ENCODE measurements at places on chromosomes 5 and 9.

- no peak for DNase-seq
Measured at GRCh38 chr5:113273948-113274347, 160.8 kb downstream of the TSSK1B start.

- no peak for DNase-seq
Measured at GRCh38 chr5:178590141-178590923, at the start of gene COL23A1. COL23A1 (minus strand) TSS chr5:178590393.

DNA sequence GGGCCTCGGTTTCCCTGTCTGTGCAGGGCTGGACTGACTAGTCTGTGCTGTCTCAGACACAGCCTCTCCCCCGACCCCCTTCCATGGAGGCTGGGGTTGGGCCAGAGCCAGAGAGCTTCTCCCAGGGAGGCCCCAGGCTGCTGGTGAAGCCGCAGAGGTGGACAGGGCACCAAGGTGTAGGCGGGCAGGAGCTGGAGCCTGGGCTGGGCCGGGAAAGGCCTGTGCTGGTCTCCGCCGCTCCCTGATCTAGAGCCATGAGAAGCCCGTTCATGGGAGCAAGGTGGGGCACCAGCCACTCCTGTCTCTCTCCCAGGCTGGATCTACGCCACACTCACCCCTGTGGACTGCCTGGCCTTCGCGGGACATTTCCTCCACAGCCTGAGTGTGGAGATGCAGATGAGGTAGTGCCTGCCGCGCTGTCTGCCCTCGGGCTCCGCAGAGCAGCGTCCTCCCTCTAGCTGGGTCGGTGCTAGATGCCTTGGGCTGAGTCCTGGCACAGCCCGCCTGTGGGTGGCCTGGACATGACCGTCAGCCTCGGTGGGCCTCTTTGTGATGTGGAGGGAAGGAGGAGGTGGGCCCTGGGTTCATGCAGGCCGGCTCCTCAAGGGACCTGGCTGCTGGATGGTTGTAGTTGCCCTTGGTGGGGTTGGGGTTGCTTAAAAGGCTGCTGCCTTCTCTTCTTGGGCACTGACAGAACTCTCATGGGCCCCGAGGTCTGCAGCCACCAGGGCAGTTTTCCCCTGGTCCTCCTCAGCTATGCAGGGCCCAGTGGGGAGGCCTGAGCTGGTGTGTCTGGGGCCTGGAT, 79.4 kb downstream of the PHF2 start:
- no peak for DNase-seq

- DNase-seq = no peak
Measured at GRCh38 chr5:135678640-135679268, 100.0 kb upstream of the CXCL14 start.

DNA sequence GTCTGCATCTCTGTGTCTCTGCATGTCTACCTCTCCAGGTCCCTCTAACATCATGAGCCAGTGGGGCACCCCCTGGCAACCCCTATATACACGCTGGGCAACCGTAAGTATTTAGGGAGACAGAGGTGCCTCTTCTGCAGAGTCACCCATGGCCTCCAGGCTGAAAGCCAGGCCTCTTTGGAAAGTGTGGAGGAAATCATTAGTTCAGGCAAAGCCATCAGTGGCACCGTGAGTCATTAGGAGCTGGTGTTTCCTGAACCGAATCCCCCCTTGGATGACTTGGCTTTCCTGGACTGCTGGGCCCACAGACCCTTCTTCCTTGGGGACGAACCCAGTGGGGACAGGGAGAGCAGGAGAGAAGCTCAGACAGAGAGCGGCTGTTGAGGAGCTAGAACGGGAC, 174.8 kb downstream of the OLFM1 start:
- no peak for DNase-seq

- DNase-seq = no peak
Measured at GRCh38 chr9:72721067-72721466, 199.7 kb downstream of the TMC1 start.

- no peak for DNase-seq
Measured at GRCh38 chr5:74272024-74272775, 368.3 kb downstream of the ENC1 start.

DNA sequence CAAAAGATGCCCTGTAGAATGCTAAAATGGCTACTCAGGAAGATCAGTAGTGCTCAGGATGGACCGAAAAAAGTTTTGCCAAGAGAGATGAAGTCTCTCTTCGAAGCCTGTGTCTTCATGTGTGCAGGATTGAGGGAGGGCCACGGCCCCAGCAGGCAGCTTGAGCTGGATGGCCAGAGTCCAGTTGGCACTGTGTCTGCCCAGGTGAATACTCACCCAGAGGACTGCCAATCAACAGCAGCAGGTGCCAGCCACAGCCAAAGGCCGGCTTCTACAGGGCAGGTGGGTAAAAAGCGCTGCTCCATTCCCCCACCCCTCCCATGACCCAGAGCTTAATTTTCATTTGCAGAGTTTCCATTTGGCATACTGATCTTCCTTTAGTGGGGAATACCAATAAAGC, 287.9 kb upstream of the ZNF608 start:
- no peak for DNase-seq

GRCh38 chr9:136105398-136106135, 10.5 kb upstream of the NACC2 start:
- DNase-seq = no peak

GRCh38 chr5:59133764-59134261, 550.9 kb downstream of the RAB3C start:
- no peak for DNase-seq

DNA sequence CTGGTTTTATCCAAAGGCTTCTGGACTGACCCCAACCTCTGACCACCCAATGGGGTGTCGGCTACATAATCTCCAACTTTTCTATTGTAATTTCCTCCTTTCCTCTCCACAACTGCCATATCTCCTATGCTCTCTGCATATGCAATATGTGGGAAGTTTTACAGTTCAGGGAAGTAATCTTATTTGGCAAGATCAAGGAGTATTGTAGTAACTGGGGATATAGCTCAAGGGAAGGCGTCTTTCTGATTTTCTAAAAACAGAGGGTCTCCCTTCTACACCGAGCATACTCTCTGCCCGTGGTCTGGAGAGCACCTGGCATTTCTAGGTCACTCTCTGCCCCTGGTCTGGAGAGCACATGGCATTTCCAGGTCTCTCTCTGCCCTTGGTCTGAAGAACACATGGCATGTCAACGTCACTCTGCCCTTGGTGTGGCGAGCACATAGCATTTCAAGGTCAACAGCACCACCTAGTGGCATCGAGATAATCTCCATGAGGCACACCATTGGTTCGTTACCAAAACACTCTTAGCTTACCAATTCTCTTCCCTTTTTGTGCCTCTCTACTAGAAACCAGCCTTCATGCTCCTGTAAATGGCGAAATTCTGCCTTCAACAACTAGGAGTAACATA, 616.4 kb upstream of the NUDT12 start:
- no peak for DNase-seq

DNA sequence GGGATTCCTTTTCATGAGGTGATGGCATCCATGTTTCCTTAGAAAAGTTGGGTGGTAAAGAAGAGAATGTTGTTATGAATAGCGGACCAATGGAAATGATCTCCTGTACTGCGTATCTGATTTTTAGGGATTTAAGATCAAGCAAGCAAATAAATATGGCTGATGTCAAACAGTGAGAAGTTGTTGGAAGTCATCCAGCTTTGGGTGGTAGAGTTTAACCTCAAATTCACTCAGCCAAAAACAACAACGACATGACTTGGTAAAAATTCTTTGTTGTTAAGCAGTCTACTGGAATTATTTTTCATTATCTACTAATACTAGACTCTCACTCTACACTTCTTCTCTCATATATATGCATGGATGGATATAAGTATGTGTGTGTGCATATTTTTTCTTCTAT, 426.5 kb downstream of the CTNND2 start:
- no peak for DNase-seq

- DNase-seq = no peak
Measured at GRCh38 chr9:33765411-33765810, 29.9 kb upstream of the PRSS3 start.

- no peak for DNase-seq
Measured at GRCh38 chr9:73042155-73042554, 89.3 kb upstream of the ALDH1A1 start.

DNA sequence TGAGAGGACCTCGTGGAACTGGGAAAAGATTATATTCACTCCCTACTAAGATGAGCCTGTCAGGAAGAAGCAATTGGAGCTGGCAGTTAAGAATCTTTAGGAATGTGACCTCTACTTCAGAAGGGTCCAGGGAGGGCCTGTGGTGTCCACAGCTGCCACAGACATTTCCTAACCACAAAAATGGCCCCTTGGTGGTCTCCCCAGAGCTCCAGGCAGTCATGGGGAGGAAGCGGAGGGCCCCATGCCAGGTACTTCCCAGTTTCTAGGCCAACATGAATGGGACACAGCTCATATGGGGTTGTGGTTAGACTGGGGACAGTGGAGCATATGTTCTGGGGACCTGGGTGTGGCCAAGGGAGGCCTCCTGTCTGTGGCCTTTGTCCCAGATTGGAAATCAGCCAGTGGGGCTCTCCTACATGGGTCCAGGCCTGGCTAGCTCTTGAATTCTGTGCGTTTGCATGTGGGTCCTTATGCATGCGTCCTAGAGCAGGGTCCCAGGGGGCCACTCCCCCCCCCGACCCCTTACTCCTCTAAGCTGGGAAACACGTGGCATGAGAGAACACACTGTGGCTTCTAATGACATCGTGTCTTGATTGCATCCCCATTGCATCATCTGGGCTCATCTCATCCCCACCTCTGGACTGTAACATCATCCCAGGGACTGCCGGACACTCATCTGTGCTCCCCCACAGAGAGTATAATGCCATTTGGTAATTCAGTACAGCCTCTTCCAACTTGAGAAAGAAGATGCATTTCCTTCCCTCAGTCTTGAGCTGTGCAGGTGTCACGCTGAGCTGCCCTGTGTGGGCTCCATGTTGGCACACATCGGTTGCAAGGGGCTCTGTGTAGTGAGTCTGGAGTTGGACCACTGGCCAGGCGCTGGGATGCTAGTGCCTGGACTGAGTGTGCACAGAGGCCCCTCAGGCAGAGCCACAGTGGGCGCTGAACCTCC, 31.3 kb downstream of the IRF1 start:
- DNase-seq = no peak

- DNase-seq = no peak
Measured at GRCh38 chr9:112532427-112532826, 45.8 kb downstream of the KIAA1958 start.

DNA sequence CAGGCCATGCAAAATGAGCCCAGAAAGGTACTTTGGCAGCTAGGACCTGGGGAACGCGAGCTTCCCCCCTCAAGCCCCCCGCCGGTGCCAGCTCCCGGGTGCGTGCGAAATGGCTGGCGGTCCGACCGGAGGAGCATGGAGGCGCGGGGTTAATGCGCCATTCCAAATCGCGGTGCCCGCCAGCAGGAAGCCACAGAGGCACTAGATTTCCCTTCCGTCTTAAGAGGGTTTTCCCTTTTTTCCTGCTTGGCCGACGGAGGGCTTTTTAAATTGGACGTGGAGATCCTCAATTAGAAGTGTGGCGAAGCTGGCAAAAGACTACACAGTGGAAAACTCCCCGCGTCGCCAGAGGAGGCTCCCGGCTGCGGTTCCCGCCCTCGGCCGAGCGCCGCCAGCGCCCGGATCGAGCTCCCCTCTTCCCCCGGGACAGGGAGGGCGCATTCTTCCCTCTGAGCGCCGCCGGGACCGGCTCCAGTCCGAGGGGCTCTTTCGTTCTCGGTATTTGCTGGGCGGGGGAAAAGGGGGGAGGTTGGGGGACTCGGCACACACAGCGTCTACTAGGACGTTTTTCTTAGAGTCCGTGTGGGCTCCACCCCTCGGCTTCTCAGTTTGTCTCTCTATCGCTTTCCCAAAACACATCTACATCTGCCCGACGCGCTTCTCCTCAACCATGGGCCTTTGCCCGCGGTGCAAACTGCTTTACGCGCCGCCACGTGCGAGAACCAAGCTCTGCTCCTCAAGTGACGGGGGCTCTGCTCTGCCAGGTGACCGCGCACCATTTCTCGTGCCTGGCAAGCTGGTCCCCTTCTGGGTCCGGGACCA, 3.0 kb downstream of the GDNF start:
- no peak for DNase-seq

DNA sequence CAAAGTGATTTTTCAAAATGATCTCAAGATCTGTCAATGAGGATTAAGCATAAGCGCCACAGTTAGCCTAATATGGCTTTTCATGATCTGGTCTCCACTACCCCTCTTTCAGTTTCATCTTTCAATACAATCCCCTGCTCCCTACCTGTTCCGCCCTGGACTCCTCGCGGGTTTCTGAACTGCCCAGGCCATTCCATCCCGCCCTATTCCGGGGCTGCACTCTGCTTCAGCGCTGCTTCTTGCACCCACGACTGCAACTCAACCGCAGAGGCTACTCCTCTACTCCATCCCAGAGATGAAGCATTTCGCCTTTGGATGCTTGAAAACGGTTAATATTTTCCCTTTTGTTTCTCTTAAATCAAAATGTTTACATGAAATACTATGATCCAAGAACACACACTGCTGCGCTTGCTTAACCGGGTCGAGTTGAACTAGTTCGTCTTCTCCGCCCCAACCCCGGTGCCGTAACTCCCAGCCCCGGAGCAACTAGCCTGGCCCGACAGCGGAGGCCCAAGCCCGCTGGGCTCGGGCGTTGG, 716 bp upstream of the OTULIN start:
- no peak for DNase-seq

- DNase-seq = no peak
Measured at GRCh38 chr9:101442318-101442717, 6.7 kb upstream of the ALDOB start.
